Stimulated activated CD8-positive, alpha-beta memory T cell treated with anti-CD3 and anti-CD28 coated beads, Interleukin-7, amount 100 ng/mL, for 24 hours (primary cell): ENCODE measurements at places on chromosomes 5 and 9.

DNA sequence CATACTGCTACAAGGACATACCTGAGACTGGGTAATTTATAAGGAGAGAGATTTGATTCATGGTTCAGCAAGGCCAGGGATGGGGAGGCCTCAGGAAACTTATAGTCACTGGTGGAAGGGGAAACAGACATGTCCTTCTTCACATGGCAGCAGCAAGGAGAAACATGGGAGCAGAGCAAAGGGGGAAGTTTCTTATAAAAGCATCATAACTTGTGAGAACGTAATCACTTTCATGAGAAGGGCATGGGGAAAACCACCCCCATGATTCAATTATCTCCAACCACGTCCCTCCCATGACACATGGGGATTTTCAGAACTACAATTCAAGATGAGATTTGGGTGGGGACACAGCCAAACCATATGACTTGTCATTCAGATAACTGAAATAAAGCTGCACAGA, 100.9 kb downstream of the ST8SIA4 start:
- DNase-seq, result no peak

- DNase-seq, result no peak
Measured at GRCh38 chr9:101027236-101027635, 1.3 kb upstream of the PLPPR1 start.

DNA sequence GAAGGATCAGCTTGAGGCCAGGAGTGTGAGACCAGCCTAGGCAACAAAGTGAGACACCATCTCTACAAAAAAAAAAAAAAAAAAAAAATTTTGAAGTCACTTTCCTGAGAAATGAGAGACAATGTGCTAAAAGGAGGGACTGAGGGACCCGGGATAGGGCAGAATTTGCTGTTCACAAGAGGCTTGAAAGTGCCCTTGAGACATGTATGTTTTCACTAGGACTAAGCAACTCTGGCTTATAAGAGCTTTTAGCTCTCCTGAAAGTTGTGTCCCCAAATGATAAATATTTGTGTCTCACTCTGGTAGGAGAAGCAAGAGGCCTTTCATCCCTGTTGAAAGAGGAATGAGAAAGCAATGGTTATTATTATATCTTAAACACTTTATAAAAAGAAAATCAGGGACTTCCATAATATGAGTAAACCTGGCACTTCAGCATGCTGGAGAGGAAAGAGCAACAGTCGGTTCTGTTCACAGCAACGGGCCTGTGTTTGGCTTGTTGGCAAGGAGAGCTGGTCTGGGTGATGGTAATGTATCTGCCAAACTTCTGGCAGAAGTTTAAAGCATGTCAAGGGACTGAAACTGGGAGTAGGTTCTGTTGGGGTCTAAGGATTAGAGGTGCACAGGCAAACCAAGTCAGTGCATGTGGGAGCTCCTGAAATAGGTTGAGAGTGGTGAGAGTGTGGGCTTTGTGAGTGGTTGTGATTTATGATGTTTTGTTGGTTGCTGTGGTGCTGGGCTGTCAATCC, 32.2 kb downstream of the ENTREP1 start:
- DNase-seq, result no peak

DNA sequence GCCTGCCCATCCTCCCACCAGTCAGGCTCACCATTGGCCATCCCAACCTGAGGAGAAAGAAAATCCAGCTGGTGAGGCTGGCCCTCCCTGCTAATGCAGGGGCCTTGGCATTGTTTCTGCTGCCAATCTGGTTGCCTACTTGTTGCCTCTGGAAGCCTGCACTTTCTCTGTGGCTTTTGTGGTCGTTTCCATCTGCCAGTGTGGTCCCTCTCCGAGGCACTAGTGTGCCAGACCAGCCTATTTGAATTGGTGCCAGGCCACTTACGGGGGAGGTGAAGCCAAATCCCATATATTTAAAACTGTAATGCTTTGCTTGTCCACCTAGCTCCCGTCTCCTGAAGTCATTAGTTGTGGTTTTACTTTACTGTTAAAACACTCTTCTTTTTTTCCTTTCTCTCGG, 213.4 kb upstream of the ADAMTSL1 start:
- no peak for DNase-seq

GRCh38 chr9:123000371-123001068, 32.9 kb upstream of the GPR21 start:
- no peak for DNase-seq

- no peak for DNase-seq
Measured at GRCh38 chr5:59547731-59548130, 345.8 kb downstream of the PDE4D start.

DNA sequence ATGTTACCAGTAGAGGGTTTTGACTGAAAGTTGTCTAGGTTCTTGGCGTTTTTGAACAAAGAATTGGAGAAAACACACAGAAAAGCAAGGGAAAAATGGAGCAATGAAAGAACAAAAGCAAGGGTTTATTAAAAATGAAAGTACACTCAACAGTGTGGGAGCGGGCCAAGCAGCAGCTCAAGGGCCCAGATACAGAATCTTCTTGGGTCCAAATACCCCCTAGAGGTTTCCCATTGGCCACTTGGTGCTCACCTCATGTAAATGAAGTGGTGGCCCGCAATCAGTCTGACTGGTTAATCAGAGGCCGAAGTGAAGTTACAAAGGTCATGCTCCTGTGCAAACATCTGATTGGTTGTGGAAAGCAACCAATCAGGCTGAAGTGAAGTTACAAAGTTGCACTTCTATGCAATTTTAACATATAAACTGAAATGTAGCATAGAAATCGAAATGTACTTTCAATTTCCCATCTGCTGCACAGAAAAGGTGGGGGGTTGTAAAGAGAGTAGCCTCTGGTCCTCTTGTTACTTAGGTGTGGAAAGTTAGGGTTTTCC, 1.9 kb upstream of the GM2A start:
- no peak for DNase-seq

DNA sequence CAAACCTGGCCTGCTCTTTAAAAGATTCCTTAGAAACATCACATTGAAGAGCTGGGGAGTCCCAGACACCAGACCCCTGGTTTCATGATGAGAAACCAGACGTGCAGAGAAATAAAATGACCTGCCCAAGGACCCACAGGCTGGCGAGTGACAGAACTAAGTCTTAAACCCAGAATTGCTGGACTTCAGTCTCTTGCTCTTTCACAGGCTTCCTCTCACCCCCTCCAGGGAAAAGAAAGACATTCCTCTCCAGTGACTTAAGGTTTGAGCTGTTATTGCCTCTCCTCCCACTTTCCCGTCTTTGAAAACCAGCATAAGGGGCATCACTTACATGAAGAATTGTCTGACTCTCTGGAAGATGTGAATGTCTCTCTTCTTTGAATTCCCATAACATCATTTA, 535.2 kb downstream of the IRX1 start:
- no peak for DNase-seq

DNA sequence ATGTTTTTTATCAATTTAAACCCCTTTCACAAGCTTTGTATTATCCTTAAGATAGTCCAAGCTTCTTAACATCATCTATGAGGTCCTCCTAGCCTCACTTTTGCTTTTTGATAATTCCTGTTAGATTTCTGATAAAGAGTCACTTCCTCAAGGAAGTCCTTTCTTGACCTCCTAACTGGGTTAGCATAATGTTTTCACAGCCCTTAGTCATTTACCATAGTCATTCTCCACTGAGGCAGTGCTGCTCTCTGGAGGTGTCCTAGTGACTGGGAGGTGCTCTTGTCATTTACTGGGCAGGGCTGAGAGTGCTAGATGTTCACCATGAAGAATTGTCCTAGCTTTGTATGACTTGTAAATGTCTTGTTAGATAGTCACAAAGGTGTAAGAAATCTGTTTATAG, 26.4 kb downstream of the TNPO1 start:
- DNase-seq, result no peak

GRCh38 chr5:61811052-61811451, 479.0 kb downstream of the ZSWIM6 start:
- no peak for DNase-seq

DNA sequence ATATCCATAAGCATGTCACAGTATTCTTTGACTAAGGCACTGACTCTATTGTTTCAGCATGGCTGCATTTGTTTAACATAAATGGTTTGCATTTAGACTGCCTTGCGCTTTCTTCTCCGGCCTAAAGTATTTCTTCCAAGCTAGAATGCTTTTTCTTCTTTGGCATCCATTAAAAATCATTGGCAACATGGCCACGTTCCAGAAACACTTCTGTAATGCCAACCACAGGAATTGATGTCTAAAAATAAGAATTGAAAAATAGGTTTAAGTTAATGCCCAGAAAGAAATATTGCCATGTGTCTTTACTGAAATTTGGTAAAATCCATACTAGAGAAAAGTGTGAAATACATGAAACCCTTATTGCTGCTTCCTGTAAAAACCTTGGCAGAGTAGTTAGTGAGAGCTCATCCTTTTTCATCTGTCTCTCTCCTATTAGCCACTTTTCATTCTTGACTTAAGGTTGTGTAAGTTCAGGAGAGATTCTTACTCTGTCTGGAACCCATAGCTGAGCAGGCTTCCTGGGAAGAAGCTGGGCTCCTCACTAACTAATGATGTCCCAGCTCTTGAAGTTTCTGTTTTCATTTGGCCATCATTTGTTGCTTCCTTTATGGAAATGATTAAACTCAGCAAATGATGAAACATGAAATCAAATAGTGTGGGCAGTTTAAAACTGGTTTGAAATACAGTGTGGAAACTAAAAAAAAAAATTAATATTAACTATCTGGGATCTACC, 58.2 kb upstream of the RPS23 start:
- no peak for DNase-seq

GRCh38 chr5:72518001-72518683, 10.9 kb upstream of the ZNF366 start:
- no peak for DNase-seq

DNA sequence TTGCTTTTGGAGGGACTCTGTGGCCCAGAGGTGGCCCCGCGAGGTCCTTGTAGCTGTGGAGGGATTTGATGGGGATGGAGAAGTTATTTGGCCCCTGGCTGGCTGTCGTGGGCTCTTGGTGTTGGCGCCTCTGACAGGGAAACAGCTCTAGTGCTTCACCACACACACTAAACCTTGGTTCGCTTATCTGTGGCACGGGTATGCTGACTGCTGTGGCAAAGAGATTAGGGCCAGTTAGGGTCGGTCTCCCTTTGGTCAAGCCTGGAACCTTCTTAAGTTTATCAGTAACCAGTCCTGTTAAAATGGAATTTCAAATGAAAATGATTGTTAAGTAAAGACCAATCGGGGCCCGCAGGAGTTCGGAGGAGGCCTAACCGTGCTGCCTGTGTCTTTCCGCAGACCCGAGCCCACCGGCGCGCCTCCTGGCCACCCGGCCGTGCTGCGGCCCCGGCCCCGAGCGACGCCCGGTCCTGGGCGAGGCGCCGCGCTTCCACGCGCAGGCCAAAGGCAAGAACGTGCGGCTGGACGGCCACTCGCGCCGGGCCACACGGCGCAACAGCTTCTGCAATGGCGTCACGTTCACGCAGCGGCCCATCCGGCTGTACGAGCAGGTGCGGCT, 28.4 kb downstream of the NEURL1B start:
- DNase-seq, result no peak

- DNase-seq, result no peak
Measured at GRCh38 chr5:151523335-151523734, 67.8 kb downstream of the FAT2 start.

GRCh38 chr5:125575891-125576505, 829.6 kb upstream of the ZNF608 start:
- DNase-seq, result no peak

DNA sequence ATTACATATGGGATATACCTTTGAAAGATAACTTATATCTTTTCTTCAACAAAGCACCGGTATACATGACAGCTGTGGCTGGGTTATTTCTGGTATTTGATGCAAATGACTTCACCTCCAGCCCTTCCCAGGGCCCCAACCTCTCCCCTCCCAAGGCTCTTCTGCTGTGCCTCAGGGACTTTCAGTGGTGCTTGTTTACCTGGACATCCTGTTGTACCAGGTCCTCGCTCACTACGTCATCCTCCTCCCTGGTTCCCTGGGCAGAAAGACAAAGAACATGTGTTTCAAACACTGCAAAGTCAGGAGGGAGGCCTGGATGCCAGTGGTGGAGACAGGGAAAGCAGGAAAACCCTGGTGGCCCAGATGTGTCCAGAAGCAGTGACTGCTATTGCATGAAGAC, 23.4 kb downstream of the ANXA6 start:
- no peak for DNase-seq

- no peak for DNase-seq
Measured at GRCh38 chr5:175687231-175687701, 29.4 kb downstream of the HRH2 start.

GRCh38 chr5:94366811-94367210, 251.6 kb downstream of the KIAA0825 start:
- no peak for DNase-seq

DNA sequence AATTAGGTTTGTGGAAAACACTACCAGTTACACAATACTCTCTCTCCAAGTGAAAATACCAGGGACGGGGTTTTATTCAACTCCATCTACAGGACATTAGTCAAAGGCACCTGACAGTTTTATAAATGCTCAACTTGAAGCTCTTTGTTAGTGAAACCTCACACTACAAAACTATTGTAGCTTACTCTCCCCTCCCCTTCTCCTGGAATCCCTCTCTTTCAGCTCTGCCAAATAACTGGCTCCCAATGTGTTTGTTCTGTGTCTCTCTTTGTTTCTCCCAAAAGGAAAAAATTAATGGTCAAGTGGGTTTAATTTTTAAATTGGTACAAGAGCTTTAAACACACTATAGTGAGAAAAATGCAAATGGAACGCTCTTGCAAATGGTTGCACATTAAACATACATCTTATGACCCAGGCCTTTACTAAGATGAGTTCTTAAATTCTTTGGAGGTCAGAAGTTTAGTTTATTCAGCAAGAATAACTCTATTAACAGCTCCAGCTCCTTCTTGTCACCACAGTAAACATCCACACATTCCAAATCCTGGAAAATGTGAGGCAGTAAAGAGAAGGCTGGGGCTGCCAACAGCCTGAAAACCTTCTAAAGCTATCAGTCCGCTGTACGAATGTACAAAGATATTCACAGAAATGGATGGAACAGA, 48.4 kb downstream of the ZNF608 start:
- DNase-seq, result no peak

- no peak for DNase-seq
Measured at GRCh38 chr5:164000819-164001218, 495.4 kb downstream of the MAT2B start.

- DNase-seq, result no peak
Measured at GRCh38 chr5:14168144-14168792, 25.1 kb downstream of the TRIO start.

- DNase-seq, result no peak
Measured at GRCh38 chr5:31047007-31047406, 146.5 kb upstream of the CDH6 start.

DNA sequence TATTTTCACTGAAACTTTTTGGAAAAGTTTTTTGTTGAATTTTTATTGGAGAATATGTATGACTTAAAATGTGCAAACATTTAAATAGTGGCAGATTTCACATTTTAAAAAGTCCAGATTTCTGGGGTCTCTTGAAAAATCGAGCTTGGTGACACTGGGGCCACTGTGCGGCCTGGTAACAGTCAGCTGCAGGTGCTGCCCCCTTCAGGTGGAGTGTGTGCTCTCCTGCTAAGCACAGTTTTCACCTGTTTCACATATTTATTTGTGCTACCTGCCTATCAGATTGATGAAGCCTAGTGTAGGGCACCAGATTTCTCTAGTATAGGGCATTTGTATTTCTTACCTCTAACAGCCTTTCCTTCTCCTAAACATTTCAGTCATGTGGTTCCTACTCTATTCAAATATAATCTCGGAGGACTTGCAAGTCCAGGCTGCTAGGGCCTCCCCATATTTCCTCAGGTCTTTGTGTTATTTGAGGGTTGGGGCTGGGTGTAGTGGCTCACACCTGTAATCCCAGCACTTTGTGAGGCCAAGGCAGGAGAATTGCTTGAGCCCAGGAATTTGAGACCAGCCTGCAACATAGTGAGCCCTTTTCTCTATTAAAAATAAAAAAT, 95.8 kb upstream of the KLF9 start:
- DNase-seq, result no peak

- DNase-seq, result no peak
Measured at GRCh38 chr5:417301-418161, 25.4 kb upstream of the EXOC3 start.

- no peak for DNase-seq
Measured at GRCh38 chr5:19706776-19707175, 281.2 kb downstream of the CDH18 start.
